Thyroid gland (tissue), 4 donors: ENCODE measurements at places on chromosomes 4 and X.
A peak's percentile ranks its signal among the peaks of the same experiment; 100 is the strongest.

GRCh38 chrX:150035531-150035930 is 97.2 kb upstream of the EOLA2 start:
- DNase-seq, result no peak

DNA sequence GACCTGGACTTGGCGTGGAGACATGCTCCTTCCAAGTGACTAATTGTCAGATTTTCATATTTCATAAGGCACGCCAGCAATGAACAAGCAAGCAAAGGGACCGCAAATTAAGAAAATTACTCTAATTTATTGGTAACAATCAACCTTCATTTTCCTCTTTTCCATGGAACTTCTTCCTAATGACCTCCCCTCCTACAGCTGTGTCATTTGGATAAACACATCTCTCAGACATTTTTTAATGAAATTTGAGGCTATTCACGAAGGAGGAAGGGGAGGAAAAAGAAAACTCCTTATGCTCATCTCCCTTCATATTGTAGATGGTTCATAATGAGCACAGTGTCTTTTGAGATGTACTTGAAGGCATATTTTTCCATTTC is 38.6 kb upstream of the TLR3 start:
- no peak for DNase-seq

DNA sequence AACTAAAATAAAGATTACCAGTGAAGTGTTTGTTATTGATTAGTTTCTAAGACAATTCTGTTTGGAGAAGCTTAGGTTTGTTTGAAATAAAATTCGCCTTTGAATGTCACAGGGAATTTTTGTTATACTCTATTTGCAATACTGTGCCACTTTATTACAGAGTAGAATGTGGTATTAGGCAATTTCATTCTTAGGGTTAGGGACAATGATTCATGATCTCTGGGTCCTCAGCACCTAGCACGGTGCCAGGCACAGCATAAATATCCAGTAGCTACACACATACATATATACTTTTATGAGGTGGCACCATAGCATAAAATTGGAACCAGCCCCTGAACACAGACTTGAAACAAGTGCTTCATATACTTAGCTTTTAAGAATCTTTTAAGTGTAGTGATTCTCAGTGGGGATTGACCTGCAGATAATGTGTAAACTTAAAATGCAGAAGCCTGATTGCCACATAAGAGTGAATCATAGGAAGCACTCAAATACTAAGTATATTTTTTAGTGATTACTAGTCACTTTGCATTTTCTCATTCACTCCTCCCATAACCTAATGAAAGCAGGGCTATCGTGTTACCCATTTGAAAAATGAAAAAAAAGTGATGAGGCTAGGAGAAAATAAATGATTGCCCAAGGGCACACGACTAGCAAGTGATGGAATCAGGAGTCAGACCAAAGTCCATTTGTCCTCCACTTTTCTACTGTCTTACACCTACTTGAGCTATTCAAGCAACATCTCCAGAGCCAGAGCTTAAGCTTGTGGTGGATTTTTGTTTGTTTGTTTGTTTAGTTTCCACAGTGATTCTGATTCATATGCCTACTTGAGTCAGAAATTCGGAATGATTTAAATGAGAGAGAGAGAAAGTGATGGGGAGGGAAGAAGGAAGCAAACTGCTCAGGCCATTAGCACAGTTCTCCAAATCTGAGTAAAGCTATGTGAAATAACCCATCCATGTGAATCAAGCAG is 366.0 kb upstream of the FGF13 start:
- DNase-seq, result no peak

GRCh38 chr4:94131212-94131611 is 76.5 kb upstream of the SMARCAD1 start:
- DNase-seq, result no peak

DNA sequence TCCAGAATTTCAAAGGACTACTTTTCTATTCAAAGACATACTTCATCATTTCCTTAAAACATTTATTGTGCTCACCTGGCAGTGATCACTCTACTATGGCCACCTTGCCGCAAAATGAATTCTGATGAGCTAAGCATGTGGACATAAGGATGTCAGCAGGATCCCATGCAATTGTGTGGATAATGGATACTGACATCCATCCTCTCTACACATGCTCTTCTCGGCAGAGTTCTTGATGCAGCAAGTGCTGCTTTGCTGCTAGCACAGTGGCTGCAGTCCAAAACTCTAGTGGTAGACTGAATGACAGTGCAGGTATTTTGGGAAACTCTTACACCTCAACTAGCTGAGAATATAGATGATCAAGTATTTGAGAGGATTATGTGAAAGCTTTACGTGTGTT is 168.0 kb downstream of the BANK1 start:
- DNase-seq, result peak; percentile 39

DNA sequence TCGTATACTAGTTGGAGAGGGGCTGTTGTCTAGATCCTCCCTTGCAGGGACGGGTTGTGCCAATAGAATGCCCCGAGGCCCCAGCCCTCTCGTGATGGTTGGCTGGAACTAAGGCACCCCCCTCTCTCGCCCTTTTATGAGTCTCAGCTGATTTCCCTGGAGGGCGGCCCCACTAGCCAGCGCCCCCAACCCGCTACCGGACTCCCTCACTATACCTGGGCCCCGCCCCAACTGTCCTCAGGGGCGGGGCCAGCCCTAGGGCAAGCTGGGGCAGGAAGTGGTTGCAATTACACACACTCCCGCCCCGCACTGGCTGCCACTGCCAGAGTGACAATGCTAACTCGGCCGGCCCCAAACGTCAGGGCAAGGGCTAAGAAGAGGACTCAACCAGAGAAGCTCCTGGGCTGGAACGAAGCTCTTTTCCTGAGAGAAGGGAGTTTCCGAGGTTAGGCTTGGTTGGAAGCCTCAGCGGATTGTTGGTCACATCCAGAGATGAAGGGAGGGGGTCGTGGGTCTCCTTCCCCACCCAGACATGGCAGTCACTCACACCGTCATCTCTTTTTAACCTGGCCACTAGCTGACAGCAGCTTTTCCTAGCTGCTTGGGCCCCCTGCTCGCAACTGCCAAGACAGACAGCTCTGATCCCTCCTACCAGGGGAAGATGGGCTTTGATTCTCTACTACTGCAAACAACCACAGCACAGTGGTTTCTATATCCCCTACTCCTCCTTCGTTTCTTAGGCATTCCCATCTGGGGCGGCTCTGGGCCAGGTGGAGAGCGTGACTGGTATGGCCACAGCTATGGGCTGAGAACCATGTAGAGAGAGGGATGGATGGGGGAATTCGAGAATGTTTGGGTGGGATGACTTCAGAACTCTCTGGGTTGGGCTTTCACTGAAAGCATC is 21.0 kb upstream of the BCORL1 start:
- peak; percentile 82 for DNase-seq

- peak; percentile 31 for DNase-seq
These were observed 10.3 kb downstream of the CYP4V2 start for GRCh38 chr4:186201535-186202230.
